CD4-positive, alpha-beta T cell (primary cell): ENCODE measurements at places on chromosomes 12 and 14. TPM values are rescaled to one million over a fixed set of nuclear protein-coding genes. Genes with fewer than 3 reads are reported as not detected.

DNA sequence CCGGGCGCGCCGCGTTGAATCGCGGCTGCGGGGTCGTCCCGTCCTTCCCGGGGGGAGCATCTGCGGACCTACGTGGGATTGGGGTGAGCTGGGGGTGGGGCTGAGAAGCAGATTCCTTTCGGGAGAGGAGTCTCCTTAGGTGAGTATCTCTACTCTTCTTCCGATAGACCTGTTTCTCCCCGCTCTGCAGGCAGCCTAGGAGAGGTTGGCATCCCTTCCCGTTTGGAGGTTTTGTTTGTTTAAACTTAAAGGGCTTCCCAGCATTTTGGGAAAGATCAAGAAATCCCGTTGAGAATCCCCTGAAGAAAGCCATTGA lies 411 bp downstream of the TTLL5 start:
- no peak for DNase-seq

DNA sequence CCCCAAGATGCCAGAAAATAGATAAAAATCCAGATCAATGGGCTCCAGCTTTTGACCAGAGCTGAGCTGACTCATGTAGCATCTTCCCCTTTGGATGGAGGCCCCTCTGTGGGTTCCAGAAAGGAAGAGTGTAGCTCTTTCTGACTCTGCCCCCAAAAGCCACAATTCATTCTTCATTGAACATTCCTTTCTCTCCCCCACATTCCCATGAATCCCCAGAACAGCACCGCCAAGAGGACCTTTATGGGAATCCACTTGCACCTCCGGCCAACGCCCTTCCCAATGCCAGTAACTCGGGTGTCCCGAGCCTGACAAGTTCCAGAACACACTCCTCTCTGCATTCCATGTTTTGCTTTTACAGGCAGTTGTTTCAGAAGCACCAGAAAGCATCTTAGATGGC lies 210.6 kb upstream of the DIO3 start:
- DNase-seq = no peak

DNA sequence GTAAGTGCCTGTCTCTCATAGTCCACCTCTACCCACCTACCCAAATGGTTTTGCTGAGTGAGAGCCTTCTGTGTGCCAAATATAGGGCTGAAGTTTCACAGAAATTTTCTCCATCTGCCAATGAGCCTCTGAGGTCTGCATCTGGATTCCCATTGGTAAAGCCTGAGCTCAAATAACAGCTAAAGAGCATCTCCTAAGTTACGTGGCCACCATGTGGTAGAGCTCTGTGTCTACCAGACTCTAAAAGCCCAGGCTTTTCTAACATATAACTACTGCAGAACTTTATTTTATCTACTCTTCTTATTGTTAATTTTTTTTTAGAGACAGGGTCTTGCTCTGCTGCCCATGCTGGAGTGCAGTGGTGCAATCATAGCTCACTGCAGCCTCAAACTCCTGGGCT lies 16.0 kb downstream of the AMDHD1 start:
- DNase-seq = no peak

The OR4K13 gene
- total RNA-seq = not detected

DNA sequence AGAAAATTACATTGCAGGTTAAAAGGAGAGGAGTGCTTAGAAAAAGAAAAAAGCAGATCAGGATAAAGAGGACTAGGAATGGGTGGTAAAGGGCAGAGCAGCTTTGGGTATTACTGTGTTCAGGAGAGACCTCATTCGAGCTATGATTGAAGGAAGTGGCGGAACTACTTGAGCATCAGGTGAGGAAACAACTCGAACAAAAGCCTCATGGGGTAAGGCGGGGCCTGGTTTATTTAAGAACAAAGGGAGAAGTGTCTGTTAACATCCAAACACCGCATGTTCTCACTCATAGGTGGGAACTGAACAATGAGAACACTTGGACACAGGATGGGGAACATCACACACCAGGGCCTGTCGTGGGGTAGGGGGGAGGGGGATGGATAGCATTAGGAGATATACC lies 444.6 kb upstream of the CCDC196 start:
- DNase-seq = no peak

DNA sequence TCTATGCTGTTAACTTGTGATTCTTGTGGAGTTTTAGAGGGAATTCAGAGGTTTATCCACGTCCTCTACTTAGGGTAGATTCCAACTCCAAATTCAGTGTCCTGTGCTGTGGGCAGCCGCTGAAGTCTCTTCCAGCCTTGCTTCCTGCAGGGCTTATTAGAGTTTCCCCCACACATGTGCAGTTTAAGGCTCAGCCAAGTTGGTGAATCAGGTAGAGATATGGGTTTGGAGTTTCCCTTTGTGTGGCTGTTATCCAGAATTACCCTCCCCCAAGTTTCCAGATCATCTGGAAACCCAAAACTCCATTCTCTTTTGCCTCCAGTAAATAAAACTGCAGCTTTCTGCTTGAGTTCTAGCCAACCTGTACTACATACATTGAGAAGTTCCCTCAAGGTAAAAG lies 853.7 kb downstream of the GALC start:
- DNase-seq = no peak
